ENCODE measurements at places on chromosomes 7 and 10.

GRCh38 chr7:128911423-128912031 is 1.0 kb upstream of the KCP start:
- ATAC-seq: peak; percentile 38

DNA sequence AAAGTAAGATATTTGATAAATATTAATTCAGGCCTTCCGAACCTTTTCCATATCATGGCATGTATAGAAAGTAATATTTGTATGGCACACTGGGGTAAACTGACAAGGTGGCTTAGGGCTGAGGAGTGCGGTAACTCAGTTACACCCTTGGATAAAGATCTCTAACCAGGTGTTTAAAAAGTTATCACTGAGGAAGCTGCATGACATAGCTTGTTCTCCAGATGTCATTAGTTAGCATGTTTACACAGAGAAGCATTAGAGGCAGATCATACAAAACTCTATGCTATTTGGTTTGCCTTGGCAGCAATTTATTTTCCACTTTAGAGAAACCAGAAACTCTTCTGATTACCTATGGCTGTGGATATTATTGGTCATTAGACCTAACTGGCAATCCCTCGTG is 118.2 kb downstream of the ST7 start:
- ATAC-seq: no peak

DNA sequence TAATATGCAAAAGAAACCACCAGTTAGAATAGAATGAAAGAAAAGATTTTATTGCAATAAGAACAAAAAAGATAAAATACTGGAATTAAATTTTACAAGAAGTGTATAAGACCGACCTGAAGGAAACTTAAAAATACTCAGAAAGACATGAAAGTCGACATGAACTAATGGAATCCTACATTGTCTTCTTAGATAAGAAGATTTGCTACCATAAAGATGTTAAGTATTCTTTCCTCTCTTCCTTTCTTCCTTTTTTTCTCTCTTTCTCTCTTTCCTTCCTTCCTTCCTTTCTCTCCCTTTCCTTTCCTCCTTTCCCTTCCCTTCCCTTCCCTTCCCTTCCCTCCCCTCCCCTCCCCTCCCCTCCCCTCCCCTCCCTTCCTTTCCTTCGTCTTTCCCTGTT is 6.5 kb downstream of the TAS2R60 start:
- no peak for ATAC-seq

- peak; percentile 34 for ATAC-seq
Observed at GRCh38 chr10:113646336-113647201, 17.3 kb downstream of the NRAP start.

DNA sequence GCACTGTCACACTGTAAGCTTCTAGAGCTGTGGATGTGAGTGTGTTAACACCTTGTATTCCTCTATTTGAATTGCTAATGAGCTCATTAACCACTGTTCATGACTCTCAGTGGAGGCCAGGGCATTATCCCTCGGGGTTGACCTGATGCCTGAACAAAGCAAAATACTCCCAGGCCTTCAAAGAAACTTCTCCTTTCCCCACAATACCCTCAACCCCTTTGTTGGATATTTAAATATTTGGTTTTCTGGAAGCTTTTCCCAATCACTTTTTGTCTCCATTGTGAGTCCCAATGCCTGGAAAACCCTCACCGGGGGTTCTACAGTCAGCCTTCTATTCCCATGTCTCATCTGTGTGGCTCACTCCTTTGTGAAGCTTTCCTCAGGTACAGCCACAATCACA is 780.1 kb downstream of the PHTF2 start:
- ATAC-seq: no peak

DNA sequence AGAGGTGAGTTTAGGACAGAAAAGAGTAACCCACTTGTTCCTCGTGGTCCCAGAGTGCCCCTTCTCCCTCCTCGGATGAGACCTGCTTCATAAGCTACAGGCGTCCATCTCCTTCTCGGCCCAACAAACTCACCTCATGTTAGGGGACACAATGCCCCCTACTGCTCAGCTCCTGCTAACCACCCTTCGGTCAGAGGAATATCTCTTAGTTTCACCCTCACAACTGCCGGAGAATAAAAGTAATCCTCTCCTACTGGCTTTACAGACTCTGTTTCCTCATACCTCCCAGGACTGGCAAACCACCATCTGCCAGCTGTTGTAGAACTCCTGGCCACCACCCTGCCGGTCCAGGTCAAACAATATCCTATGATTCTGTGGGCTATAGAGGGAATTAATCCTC is 3.2 kb downstream of the AKR1B15 start:
- ATAC-seq: no peak

DNA sequence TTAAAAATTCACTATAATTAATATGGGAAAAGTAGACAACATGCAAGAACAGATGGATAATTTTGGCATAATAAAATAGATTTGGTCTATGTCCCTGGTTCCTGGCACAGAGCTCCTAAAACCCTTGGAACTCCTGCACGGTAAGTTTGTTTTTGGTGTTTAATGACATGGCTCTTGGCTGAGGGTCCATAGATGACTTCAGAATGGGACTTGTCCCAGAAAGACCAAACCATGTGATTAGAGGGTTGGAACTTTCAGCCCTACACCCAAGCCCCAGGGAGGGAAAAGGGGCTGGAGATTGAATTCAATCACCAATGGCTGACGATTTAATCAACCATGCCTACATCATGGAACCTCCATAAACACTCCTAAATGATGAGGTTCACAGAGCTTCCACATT is 12.6 kb upstream of the GSDME start:
- ATAC-seq: peak; percentile 7

GRCh38 chr7:114703677-114704076 is 218.2 kb upstream of the MDFIC start:
- peak; percentile 7 for ATAC-seq
